ENCODE measurements at places on chromosomes 5 and 9.

DNA sequence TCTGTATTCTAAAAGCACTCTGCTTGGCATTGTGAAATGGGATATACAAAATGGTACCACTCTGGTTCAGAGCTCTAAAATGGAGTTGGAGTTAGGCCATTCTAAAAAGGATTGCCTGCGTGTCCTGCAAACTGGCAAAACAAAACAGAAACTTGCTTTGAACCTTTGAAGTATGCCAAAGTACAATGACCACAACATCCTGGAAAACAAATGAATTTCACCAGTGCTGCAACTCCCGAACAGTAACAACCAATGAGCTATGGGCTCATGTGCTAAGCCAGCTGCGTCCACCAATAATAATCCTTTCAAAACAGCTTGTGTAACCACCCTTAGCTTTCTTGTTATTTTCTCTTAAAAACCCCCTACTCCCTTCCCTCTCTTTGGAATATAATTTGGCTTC, 88.4 kb upstream of the CXCL14 start:
- DNase-seq, result no peak

DNA sequence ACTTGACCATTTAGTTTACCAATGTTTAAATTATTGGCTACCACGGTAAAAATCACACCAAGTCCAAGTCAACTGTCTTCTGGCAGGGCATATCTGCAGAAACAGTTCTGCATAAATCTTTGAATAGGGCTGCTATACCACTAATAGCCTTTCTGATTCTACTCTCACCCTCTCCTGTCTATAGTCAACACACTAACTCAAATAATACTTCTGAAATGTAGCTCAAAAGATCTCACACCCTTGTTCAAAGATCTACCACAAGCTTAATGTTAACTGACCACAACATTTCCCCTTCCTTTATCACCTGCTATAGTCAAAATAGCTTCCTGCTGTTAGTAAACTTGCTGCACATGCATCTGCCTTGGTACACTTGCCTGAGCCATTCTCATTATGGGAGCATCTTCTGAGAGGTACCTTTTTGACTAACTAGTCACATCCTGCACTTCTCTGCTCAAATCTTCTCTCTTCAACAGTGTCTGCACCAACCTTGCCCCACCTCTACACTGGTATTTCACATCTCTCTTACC, 319.4 kb downstream of the CDH10 start:
- DNase-seq, result no peak

DNA sequence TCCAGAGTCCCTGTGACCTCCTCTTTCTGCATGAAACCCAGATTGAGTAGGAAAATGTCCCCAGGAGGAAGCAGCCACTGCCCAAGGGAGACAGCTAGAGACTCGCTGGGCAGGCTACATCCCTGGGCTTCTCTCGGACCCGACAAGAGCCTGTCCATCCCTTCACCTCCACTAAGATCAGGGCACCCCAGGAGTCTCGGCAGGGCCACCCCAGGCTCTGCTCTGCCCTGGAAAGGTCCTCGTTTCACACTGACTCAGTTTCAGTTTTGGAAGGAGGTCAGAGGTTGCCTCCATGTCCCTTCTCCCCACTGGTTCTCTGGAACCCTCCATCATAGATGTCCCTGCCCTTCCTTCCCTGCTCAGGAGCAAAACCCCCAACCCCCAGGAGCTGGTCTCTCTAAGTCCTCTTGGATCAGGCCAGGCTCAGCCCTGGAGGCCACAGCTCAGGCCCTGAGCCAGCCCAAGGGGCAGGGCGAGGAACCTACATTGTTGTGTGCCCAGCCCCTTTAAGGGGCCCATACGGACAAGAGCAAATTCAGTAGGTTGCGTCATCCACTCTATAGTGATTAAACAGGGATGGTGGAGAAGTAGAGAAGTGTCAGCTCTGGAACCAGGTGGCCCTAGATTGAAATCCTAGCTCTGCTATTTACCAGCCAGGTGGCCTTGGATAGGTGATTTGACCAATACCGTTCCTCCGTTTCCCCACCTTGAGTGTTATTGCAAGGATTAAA, 37.4 kb downstream of the C9orf50 start:
- DNase-seq, result no peak

DNA sequence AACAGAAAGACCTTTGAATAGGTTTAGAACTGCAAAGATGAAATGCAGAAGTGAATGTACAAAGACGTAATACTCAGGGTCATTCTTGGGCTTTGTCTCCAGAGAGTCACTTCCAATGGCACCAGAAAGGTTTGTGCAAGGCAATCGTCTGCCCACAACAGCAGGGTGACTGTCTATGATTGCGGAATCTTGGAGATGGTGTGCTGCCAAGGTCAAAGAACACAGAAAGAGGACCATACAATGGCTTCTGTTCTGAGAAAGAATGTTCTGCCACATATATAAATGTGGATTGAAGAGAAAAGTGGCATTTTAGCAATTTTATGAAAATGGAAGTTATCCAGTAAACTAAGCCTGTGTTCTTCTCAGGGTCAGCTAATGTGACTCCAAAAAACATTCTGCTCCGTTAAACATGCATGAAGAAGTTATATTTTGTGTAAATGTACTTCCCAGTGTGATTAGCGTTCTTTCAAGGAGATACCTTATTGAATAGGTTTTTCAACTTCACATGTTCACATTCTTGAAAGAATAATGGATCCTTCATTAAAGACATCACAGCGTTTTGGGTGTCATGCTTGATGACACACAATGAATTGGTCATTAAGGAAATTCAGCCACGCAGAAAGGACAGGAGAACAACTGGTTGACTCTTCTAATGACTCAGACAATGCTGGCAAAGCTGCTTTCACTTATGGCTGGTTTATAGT, 73.4 kb upstream of the CDH6 start:
- DNase-seq, result no peak

DNA sequence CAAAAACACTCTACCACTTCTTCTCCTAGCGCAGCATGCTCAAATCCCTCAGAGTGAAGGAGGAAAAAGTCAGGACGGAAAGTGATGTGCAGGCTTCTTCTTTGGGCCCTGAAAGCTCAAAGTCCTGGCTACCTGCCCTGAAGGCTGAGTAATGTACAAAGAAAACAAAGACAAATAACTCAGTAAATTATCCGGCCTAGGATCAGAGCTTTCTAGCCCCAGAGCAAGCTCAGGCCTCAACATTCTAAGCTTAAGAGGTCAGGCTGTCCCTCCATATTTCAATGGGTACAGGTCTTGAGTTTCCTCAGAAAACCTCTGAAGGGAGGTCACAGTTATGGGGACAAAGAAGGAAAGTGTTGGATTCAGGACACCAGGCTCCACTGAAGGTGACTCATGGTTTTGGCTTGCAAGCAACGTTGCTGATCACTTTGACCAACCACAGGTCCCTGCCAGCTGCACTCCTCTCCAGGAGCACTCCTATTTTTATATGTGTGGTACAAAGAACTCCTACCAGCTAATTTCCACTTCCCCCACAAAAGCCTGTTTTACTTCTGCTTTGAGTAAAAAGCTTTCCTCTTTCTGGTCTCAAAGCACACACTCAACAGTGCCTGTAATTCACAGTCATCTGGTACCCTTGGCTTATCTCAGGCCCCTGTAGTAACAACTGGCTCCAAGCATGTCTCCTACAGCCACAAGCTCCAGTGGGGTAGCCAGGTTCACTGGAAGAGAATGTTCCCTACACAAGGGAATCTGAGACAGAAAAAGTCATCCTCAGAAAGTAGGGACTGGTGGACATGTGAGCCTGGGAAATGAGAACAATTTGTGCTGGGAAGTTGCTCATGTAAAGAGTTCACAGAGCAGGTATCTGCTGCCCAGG, 115.7 kb downstream of the UGCG start:
- peak; percentile 35 for DNase-seq

DNA sequence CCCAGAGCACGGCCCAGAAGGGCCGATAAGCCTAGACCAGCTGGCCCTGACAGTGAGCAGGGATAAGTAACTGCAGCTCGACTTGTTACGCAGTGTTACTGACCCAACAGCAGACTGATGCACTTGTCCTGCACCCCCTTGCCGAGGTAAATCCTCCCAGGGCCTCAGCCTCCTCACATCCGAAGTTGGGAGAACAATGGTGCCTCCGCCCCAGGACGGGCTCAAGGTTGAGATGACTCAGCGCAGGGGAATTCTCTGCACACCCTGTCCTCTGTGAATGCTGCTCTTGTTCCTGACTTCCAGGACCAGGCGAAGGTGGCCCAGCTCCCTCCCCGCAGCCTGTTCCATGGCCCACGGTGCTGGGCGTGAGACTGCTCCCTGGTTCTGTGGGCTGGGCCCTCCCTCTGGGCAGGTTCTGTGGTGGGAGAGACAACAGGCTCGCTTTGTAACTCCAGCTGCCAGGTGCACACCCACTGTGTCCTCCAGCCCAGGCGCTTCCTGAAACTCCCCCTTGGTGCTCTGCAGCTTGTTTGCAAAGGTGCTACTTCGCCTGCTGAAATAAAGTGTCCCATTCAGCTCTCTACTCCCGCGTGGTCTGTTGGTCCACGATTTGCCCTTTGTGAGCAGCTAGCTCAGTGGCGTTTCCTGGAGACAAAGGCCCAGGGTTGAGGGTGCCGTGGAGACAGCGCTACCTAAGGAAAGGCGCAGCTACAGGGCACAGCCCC, 40.1 kb upstream of the SLC6A19 start:
- DNase-seq, result no peak

GRCh38 chr9:76004526-76004925, 114.1 kb downstream of the PCSK5 start:
- no peak for DNase-seq
